IPS DF 19.7 (cell line): ENCODE measurements at places on chromosomes 2 and 18.

- DNase-seq: no peak
Measured at GRCh38 chr2:220562375-220563140, 935.1 kb downstream of the SLC4A3 start.

- DNase-seq: no peak
Measured at GRCh38 chr18:75582406-75582821, 154.9 kb upstream of the SMIM21 start.

- no peak for DNase-seq
Measured at GRCh38 chr2:240996834-240997140, 1.6 kb upstream of the SNED1 start.

- no peak for DNase-seq
Measured at GRCh38 chr2:208671886-208672680, 265.5 kb downstream of the PTH2R start.

DNA sequence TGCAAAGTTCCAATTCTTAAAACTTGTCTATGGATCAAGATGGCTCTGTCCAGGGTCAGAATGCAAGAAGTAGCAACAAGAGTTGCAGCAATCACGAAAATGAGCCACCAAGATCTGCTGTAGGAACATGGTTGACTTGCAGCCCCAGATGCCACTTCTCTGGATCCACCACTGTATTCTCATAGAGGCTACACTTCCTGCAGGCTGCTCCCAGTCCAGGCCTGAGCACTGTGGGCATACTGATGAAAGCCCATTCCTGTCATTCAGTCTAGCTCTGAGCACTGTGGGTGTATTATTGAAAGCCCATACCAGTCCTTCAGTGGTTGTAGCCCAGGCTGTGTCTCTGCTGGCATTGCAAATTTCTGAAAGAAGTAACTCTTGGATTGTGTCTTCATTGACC is 213.9 kb upstream of the AGAP1 start:
- DNase-seq: no peak

DNA sequence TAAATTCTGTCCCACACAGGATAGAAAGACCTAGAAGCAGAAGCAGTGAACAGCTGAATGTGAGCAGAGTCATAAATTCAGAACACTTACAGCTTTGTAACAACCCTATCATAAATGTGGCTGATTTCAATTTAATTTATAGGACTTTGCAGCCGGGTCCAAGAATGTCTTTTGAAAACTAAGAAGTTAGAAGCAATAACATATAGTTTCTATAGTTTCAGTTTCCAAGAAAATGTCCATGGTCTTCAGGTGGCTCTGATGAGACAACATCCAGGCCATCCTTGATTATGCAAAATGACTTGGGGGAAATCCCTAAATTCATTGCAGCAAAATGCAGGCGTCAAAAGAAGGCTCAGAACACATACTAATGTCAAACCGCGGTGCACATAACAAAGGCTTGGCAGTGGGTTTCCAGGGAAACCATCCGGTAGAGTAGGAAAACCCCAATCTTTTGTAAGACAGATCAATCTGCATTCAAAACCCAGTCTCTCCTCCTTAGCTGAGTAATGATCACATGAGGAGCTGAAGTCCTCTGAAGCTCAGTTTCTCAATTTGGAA is 442.2 kb upstream of the ID2 start:
- no peak for DNase-seq

DNA sequence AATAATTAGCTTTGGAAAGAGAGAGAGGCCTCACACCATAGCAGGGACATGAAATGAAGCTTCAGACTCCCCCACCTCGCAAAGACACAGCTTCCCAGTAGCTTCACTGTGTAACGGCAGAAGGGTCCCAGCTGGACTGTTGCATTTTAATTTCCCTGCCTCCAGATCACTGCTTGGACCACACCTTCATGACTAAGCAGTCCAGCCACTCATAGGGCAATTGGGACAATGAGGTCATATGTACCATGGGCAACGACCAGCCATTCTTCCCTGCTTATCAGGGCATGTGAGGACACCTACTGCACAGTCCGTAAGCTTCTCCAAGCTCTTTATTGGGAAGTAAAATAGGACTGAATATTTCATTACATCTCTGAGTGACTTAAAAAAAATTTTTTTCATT is 183.0 kb downstream of the MREG start:
- no peak for DNase-seq
